ENCODE measurements at places on chromosomes 12 and 14.

DNA sequence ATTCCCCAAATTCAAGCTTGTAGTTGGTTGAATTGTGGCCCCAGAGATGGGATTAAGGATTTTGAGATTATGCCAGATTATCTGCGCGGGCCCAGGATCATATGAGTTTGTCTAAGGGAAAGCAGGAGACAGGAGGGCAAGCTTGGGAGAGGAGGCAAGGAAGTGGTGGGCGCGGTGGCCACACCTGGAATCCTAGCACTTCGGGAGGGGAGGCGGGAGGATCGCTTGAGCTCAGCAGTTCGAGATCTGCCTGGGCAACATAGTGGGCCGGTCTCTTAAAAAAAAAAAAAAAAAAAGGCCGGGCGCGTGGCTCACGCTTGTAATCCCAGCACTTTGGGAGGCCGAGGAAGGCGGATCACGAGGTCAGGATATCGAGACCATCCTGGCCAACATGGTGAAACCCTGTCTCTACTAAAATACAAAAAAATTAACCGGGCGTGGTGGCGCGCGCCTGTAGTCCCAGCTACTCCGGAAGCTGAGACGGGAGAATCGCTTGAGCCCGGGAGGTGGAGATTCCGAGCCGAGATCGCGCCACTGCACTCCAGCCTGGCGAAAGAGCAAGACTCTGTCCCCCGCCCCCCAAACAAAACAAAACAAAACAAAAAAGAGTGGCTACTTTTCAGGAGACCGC, 881 bp upstream of the PUS1 start:
- no peak for DNase-seq

GRCh38 chr12:109650808-109651207, 62.8 kb upstream of the FAM222A start:
- DNase-seq = no peak

- no peak for DNase-seq
Measured at GRCh38 chr12:26088998-26089397, 35.8 kb downstream of the BHLHE41 start.

- no peak for DNase-seq
Measured at GRCh38 chr12:1912580-1913376, 5.7 kb downstream of the CACNA2D4 start.

GRCh38 chr12:29273178-29273843, 107.7 kb downstream of the ERGIC2 start:
- DNase-seq = no peak

GRCh38 chr14:99718031-99718810, 34.1 kb downstream of the CYP46A1 start:
- DNase-seq = no peak

- no peak for DNase-seq
Measured at GRCh38 chr12:127650626-127651025, 616.3 kb upstream of the TMEM132C start.

- no peak for DNase-seq
Measured at GRCh38 chr14:102192840-102193502, 53.3 kb downstream of the WDR20 start.

DNA sequence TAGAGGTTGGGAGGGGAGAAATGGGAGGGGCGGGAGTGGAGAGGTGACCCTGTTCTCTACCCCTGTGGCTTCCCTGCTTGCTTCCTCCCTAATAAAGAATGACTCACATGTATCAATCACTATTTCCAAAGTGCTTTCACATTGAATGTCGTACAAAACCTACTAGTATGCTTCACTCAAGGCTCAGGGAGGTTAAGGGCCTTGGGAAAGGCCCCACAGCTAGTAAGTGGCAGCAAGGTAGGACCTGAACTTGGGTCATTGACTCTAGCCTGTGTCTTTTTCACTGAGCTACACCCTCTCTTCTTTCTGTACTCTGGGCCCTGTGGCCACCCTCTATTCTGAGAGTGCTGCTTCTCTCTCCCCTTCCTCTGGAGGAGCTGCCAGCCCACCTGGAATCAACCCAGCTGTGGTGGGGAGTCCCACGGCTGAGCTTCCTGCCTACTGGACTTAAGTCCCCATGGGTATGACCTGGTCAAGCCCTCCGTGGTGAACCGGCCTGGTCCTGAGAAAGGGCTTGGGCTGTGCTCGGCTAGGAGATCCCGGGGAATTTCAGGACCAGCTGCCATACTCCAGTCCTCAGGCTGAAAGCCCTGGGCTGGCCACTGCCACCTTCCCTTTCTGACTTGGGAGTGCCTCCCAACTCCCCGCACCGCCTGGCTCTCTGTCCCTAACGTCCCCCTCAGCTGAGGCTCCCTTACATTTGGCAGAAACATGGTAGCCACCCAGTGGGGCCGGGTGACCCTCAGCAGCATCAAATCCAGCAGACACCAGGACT, 13.0 kb downstream of the SLC48A1 start:
- DNase-seq = no peak

DNA sequence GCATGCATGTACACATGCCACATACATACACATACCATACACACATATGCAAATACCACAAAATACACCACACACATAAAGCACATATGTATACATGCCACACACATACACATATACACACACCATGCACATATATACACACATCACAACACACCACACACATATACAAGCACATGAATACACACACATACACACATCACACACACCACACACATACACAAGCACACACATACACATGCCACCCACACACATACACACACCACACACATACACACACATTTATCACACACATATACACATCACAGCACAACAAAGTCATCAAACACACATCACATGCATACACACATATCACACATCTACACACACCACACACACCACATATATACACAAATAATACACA, 1108.5 kb downstream of the GALC start:
- no peak for DNase-seq

GRCh38 chr14:86179980-86180379, 650.0 kb downstream of the FLRT2 start:
- no peak for DNase-seq

- no peak for DNase-seq
Measured at GRCh38 chr12:25241167-25242020, 9.3 kb downstream of the KRAS start.

- no peak for DNase-seq
Measured at GRCh38 chr12:115885040-115885690, 392.3 kb downstream of the MED13L start.

DNA sequence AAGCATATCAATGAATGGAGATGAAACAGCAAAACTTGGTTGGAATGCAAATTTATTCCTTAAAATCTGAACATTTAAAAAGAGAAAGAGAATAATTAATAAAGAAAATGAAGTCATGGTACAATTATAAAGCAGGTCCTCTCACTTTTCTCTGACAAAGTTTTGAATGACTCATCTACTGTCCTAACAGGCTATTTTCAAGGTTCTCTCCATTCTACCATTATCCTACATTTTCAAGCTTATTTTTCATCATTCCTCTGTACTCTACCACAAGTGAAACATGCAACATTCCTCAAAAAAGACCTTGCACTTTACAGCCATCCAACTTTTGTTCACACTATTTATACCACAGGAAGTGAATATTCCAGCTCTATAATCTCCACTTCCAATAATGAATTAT, 36.9 kb upstream of the AP4S1 start:
- DNase-seq = no peak

DNA sequence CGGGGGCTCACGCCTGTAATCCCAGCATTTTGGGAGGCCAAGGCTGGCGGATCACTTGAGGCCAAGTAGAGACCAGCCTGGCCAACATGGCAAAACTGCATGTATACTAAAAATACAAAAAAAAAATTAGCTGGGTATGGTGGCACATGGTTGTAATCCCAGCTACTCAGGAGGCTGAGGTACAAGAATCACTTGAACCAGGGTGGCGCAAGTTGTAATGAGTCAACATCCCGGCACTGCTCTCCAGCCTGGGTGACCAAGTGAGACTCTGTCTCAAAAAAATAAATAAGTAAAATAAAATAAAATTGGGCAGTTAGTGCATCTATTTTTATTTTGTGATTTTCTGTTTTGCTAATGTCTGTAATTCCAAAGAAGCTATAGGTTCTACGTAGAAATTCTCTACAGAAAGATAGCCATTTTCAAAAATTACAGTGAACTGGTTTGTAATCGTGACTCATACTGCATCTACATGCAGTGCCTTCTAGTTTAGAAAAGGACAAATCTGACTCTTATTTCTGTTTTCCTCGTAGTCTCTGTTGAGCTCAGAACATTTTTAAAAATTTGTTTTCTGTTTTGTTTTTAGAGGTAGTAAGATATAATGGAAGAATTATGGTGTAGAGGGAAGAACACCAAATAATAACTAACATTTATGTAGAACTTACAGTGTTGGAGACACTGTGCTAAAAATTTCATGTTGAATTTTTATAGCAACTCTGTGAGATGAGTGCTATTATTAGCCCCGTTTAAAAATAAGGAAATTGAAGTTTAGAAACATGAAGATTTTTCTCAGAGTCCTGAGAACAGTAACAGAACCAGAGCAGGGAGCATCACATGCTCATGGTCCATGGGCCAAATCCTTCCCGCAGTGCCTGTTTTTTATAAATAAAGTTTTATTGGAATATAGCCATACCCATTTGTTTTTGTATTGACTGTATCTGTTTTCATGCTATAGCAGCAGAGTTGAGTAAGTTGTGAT, 201.2 kb downstream of the SYNE2 start:
- DNase-seq = no peak

GRCh38 chr14:97106609-97107008, 309.4 kb downstream of the VRK1 start:
- no peak for DNase-seq

DNA sequence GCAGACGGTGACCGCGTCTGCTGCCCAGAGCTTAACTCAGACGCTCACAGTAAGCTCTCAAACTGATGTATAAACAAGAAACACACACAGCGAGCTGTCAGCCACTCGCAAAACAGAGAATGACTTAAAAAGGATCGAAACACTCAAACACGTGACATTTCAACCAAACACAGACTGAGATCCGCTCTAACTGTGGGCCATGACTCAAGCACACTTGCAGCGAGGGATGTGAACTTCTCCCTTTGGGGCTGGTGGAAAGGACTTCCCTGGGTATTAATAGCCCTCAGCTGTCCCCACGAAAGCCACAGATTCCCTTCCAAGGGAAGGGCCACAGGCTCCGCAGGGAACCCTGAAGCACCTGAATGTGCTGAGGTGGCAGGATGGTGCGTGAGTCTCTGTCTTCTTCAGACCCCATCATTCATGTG, 29.1 kb downstream of the CCDC88C start:
- DNase-seq = no peak

GRCh38 chr12:106883426-106883825, 72.3 kb upstream of the TMEM263 start:
- no peak for DNase-seq

GRCh38 chr12:101596172-101596571, 1.4 kb downstream of the MYBPC1 start:
- DNase-seq = no peak

DNA sequence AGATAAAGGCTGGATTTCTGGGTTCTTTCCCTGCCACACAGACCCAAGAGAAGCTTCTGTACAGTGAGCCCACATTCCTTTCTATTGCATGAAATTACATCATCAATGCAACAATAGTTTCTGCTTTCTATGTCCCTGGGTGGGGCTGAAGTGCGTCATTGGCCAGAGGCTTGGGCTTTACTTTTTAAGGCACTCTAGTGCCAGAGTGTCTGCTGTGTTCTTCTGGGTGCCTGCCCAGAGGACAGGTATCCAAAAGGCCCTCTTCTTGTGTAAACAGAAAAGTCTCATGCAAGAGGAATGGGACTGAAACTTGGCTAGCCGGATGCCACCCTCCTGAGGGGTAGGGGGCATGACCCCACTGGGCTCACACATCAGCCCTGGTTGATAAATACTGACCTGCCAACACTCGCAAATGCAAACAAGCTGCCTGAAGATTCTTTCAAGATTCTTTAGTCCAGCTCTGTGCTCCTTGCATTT, 5.9 kb downstream of the KRT86 start:
- DNase-seq = no peak

GRCh38 chr12:106072751-106073150, 66.0 kb downstream of the NUAK1 start:
- DNase-seq = no peak

DNA sequence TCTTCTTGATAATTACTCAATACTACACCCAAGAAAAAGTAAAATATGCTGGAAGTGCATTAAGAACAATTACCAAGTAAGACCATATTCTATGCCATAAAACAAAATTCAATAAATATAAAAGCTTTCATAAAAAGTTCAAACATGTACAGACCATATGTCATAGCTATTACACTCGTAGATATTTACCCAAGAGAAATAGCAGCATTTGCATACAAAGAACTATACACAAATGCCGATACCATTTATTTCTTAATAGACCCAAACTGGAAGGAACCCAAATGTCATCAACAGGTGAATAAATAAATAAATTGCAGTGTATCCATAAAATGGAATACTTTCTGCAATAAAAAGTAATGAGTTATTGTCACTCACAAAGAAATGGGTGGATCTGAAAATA, 78.3 kb upstream of the SLC16A7 start:
- DNase-seq = no peak

GRCh38 chr14:101379842-101380241, 181.5 kb upstream of the DIO3 start:
- DNase-seq = no peak

DNA sequence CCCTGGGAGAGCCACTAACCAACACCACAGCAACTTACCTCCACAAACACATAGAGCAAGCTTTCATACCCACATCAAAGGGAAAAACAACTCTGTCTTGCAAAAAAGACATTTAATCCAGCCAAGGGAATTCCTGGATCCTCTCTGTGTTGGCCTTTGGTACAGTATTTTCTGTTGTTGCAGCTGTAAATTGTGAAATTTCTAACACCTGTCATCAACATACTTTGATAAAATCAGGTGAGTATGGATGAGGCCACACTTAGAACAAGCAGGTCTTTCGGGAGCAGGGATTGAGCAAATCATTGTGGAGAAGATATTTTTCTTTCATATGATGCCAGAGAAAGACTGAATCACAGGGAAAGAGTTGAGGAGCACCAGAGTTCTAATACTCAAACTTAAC, 89.3 kb downstream of the SPTSSA start:
- DNase-seq = no peak

DNA sequence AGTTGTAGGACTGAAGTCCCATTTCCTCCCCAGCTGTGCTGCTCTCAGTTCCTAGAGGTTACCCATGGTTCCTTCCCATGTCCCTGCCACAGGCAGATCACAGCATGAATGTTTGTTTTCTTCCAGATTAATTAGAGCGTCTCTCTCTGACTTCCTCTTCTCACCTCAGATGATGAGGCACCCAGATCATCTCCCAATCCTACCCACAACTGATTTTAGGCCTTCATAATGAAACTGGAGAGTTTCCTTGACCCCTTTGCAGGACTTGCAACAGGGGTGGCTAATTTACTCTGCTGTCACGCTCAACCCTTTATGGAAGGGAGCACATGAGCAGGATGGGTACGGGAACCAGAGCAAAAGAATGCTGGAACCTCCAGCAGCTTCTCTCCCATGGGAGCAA, 32.1 kb upstream of the TXNRD1 start:
- DNase-seq = no peak
